ENCODE measurements at places on chromosomes 12 and 14. TPM values are rescaled to one million over a fixed set of nuclear protein-coding genes. Genes with fewer than 3 reads are reported as not detected.

DNA sequence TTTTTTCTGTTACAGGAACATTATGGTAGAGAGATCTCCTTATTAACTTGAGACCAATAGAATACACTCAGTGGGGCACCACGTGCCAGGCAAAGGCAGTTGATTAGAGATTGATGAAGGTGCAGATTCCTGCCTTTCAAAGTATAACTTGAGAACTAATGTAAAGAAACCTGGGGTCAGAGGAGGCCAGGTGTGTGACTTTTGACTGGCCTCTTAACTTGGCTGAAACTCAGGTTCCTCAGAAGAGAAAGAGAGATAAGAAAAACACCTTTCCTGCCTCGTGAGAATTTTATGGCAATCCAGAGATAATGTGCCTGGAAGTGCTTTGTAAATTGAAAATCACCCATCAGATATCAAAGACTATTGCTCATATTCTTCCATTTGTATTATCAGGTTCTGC, 110.7 kb upstream of the GZMB start:
- no peak for DNase-seq

- DNase-seq = no peak
Observed at GRCh38 chr14:99734406-99735051, 50.4 kb downstream of the CYP46A1 start.

DNA sequence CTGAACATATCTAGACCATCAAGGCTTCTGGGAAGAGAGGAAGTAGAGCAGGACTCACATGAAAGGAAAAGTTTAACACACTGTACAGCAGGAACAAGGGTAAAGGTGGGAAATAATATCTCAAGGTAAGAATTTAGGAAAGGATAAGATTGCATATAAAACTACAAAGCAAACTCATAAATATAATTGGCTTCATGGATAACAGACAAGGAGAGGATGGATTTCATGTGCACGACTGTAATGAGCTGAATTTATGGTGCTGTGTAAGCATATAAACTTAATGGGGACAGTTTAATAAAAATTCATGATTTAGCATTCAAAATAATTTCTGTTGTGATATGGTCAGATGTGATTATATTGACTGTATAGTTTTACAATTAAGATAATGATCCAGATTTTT, 298.0 kb downstream of the GXYLT1 start:
- DNase-seq = no peak

GRCh38 chr12:125183187-125184067, 118.2 kb downstream of the AACS start:
- peak; percentile 86 for DNase-seq

DNA sequence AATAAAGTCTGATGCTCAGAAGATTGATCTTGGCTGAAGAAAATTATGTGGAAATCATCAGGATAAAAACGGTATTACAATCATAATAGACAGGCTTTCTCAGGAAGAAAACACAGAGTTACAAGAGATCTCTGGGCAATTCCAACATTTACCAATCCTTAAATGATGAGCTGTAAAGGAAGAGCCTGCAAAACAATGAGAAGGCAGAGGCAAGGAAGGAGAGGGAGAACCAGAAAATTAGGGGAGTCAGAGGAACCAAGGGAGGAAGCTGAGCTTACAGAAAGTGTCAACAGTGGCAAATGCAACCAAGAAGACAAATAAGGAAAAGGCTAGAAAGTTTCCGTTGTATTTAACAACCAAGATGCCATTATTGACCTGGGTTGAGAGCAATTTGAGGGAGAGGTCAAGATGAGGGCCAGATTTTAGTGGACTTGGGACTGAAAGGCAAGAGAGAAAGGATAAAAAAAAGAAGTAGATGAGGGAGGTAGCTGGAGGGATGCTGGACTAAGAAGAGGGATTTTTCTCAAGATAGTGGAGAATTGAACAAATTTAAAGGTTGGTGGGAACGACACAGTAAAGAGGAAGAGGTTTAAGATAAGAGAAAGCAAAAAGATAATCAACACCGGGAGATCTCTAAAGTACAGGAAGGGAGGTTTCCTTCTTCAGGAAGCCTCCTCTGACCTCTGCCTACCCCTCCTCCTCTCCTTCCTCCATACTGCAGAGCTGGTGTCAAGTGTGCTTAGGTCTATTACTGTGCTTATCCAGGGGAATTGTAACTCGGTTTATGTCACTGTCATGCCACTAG, 116.9 kb downstream of the DUSP6 start:
- no peak for DNase-seq

- peak; percentile 49 for DNase-seq
Observed at GRCh38 chr12:12357719-12358461, 1.0 kb downstream of the BORCS5 start.

DNA sequence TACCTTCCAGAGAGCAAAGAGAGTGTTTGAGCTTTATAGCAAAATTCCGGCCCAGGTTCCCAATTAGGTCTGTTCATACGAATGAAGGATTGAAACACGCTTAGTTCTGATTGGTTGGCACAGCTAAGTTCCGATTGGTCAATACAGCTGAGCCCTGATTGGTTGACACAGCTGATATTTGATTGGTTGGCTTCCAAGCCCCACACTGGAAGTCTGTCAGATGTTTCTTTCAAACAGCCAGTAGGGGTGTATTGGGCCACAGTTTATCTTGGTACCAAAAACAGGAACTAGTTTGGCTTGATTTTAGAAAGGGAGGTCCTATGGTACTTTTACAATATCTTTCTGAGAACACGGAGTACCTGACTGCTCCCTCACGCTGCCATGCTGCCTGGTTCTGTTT, 93.4 kb downstream of the CAND1 start:
- no peak for DNase-seq

DNA sequence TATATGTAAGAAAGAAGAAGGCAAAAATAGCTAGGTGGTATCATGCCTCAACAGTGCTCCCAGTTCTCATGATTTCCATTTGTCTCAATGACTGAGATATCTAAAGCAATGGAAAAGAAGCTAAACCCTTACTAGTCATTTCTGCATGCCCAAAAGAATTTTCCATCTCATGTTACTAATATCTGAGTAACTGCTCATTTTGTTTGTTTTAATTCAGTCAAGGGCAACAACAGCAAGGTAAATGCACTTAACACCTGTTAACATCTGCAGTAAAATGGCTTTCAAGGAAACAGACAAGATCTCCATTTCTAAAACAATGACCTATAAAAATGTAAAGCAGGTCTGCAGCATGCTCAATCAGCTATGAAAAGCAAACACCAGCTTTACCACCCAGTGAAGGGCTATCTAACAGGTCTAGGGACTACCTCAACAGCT, 19.4 kb upstream of the SELPLG start:
- DNase-seq = peak; percentile 39

GRCh38 chr14:20436363-20436755, 393 bp upstream of the KLHL33 start:
- DNase-seq = peak; percentile 77

The REP15 gene
- total RNA-seq = 0.54 TPM

The PTGDR gene
- not detected for total RNA-seq

The PMCH gene
- total RNA-seq = not detected

The OTOGL gene
- total RNA-seq = 1.3 TPM

The SDSL gene
- 5.1 TPM for total RNA-seq

Measured in GM23248 (cell line).